Left ventricle myocardium superior (tissue), 1 donor: ENCODE measurements at places on chromosomes 5 and 9. TPM values are rescaled to one million over a fixed set of nuclear protein-coding genes. Genes with fewer than 3 reads are reported as not detected.
A peak's percentile ranks its signal among the peaks of the same experiment; 100 is the strongest.

SLC2A8 gene
- total RNA-seq, result 18.6 TPM

- DNase-seq, result peak; percentile 80
These were observed 74.7 kb downstream of the FGF1 start for GRCh38 chr5:142611154-142611553.

CARTPT gene
- not detected for total RNA-seq

HTR1A gene
- not detected for total RNA-seq

GRCh38 chr9:101427957-101428655, 7.5 kb downstream of the ALDOB start:
- DNase-seq, result no peak

PRLR gene
- 0.40 TPM for total RNA-seq

DNA sequence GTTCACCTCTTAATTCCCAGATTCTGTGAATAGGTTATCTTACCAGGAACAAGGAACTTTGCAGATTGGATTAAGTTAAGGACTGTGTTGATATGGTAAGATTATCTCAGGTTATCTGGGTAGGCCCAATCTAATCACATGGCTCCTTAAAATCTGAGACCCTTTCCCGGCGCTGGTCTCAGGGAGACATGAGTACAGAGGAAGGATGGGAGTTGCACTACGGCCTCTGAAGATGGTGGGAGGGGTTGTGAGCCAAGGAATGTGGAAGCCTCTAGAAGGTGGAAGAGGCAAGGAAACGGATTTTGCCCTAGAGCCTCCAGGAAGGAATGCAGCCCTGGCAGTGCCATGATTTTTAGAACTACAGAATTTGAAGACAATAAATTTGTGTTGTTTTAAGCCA, 95.1 kb downstream of the AK8 start:
- no peak for DNase-seq

DNA sequence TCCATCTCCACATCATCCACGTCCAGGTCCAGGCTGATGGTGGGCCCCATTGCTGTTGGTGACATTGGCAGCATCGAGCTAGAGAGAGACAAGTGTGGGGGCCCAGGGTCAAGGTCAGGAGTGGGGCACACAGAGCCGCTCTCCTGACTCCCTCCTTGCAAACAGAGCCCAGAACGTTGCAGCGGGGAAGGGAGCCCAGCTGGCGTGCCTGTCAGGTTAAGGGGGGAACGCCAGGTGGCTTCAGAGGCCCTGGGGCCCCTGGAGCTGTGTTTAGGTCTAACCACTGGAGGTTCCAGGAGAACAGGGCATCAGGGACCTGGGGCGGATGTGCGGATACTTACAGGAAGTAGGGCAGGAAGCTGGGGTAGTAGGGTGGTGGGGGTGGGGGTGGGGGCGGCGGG, 7.5 kb downstream of the RNF44 start:
- DNase-seq, result no peak

GRCh38 chr9:131593091-131593820, 47.9 kb downstream of the PRRT1B start:
- no peak for DNase-seq

GRCh38 chr5:143403334-143403592, 223 bp downstream of the NR3C1 start:
- DNase-seq, result no peak

PRRX2 gene
- total RNA-seq, result 0.20 TPM

DNA sequence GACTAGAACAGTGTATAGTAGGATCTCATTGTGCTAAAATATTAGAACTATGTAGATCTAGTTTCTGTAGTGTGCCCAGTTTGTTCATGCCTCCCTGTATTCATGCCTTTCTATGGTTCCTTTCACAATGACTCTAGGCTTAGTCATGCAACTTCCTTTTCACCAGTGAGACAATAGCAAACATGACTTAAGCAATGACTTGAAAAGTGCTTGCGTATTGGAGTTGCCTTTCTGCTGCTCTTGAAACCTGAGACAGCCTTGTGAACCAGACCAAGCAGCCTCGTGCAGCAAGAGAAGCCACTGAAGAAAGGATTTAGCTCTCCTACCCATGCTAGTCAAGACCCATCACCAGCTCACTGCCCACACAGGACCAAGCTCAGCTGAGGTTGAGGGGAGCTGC, 294.5 kb upstream of the TAS2R1 start:
- no peak for DNase-seq

GRCh38 chr5:154766558-154767281, 11.5 kb downstream of the LARP1 start:
- no peak for DNase-seq

DNA sequence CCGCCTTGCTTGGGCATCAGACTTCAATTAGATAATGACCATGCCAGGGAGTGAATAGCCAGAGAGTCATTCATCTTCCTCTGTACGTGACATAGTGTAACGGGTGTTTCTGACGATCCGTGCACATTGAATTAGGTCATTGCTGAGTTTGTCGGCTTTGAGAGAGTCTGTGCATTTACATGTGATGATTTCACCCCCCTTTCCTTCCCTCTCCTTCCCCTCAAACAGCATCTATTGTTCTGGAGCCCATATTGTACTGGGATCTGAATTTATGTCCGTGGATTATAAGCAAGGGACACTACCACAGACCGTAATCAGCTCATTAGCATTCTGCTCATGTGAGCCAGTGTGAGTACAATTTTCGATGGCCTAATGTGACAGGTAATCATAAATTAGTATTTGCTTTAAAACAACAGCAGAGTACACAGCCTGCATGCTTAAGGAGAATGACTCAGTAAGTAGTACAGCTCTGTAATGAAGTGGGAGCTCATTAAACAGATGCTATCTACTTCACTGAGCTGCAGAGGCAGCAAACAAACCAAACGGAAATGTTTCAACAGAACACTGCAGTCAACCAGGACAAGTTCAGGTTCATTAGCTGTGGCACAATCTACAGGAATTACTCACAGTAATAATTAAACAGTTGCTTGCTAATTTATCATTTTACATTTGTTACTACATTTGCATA, 302.1 kb downstream of the CSNK1G3 start:
- DNase-seq, result no peak

BTNL9 gene
- total RNA-seq, result 37.8 TPM

GMCL2 gene
- not detected for total RNA-seq

GRCh38 chr9:24245988-24246387, 299.7 kb downstream of the IZUMO3 start:
- no peak for DNase-seq

DNA sequence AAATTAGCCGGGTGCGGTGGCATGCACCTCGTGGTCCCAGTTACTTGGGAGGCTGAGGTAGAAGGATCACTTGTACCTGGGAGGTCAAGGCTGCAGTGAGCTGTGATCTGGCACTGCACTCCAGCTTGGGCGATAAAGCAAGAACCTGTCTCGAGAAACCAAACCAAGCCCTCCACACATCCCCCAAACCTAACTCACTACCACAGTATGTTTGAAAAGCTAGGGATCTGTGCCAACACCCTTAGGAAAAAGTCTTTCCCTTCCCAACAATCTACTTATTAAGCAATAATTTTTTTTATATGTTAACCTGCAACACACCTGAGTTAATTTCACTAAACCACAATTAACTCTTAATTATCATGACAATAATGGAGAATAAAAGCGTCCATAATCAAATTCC, 2.2 kb downstream of the UBTD2 start:
- DNase-seq, result no peak

DNA sequence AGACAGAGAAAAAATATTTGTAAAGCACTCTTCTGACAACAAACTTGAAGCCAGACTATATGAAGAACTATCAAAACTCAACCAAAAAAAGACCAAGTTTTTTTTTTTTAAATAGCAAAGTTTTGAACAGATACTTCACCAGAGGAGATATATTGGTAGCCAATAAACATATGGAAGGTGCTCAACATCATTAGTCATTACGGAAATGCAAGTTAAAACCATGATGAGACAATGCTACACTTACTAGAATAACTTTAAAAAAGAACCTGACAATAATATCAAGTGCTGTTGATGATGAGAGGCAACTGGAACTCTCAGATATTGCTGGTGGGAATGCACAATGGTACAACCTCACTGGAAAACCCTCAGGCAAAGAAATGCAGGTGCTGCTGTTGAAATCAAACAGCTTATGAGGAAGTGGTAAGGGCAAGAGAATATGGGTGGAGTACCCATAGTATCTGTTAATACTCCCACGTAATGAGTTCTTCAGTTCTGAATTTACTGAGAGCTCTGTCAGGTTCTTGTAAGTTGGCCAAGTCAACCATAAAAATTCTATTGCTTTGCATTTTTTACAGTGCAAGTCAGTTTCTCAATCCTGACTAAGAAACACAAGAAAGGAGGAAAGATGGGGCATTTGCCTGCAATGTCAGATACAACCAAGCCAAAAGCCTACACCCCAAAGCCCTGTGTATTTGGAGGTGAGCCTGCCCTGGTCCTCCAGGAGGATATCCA, 87.3 kb upstream of the GNAQ start:
- DNase-seq, result no peak

DNA sequence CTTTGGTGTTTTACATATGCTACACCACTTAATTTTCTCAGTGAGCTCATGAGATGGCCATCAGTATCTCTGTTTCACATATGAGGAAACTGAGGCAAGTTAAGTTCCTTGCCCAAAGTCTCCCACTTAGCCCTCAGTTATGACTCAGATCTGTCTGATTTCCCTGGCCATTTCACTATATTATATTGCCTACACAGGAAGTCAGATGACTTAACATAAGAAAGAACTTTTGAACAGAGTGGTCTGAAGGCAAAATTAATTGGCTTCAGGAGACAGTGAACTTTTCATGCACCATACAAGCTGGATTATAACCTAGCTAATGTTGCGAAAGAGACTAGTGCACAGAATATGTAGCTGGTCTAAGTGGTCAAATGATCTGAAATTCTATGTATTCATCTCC, 221.6 kb downstream of the NFIB start:
- no peak for DNase-seq

- no peak for DNase-seq
These were observed 899.9 kb downstream of the TAF11L14 start for GRCh38 chr5:18534119-18534518.

- DNase-seq, result no peak
These were observed 285.4 kb downstream of the TMEM232 start for GRCh38 chr5:110441035-110441434.

DNA sequence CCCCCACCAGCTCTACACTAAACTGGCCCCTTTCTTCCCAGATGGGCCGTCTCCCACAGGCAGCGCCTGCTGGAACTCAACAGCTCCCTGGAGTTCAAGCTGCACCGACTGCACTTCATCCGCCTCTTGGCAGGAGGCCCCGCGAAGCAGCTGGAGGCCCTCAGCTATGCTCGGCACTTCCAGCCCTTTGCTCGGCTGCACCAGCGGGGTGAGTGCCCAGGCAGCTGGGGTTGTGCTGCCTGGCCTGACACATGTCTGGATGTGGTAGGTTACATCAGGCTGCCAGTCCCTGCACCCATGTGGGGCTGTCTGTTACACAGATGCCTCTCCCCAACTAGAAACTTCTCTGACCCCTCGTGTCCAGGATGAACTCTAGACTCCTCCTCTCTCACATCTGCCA, 9.8 kb downstream of the NHP2 start:
- DNase-seq, result peak; percentile 86

DNA sequence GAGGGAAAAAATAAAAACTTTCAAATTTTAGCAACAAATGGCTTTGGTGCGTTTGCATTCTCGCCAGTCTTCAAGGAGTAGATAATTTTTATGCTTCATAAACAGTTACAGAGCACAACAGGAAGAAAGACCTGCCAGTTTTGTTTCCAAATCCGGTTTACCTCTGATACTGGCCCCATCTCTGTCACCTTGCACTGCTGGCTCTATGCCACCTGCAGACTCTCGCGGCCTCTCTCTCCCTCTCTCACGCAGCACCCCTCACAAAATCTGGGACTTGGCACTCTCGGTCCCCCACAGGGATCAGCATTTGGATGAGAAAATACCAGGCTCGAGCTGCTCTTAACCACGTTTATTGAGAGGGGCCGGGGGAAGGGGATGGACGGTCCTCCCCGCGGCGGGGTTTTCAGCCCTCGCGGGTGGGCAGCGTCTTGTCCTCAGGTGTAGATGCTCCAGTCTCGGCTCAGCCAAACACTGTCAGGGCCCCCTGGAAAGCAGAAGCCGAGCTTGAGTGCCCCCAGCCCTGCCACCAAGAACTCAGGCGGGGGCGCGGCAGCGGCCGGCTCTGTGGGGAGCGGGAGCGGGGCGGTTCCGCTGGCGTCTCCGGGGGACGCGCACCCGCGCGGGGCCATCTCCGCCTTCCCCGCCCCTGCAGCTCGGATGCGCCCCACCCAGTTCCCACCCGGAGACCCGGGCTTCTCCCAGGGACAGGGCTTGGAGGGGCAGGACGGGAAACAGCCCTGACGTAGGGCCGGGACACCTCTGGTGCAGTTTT, 1.3 kb downstream of the SCGB3A1 start:
- no peak for DNase-seq

DNA sequence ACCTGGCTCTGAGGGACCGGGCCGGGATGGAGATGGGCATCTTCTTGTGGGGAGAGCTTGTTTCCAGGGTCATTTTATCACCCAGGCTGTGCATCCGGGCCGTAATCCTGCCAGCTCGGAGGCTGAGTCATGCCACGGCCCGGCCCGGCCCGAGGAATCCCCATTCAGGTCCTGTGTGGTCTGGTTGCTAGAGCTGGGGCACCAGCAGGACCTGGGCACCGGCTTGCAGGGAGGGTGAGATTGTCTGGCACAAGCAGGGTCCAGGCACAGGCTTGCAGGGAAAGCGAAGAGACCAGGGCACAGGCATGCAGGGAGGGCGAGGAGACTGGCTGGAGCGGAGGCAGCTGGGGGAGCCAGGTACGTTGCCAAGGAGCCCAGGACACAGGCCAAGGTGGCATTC, 106.8 kb downstream of the RXRA start:
- no peak for DNase-seq

DNA sequence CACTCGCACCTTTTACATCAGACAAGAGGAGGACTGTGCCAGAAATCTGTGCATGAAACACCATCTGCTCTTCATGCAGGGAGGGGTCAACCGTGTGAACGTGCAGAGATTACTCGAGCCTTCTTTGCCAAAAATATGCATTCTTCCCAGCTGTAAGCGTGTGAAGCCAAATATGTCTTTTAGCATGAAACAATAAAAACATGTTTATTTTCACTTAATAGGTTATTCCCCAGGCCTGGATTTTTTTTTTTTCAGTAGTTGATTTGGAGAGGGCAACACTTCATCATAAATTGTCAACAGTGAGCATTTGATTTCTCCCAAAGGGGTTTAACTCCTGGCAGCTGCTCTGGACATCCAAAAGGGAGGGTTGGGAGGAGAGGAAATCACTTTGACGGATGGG, 23.8 kb downstream of the PLAC8L1 start:
- no peak for DNase-seq

- no peak for DNase-seq
These were observed 72.4 kb downstream of the PARP8 start for GRCh38 chr5:50738864-50739263.

DNA sequence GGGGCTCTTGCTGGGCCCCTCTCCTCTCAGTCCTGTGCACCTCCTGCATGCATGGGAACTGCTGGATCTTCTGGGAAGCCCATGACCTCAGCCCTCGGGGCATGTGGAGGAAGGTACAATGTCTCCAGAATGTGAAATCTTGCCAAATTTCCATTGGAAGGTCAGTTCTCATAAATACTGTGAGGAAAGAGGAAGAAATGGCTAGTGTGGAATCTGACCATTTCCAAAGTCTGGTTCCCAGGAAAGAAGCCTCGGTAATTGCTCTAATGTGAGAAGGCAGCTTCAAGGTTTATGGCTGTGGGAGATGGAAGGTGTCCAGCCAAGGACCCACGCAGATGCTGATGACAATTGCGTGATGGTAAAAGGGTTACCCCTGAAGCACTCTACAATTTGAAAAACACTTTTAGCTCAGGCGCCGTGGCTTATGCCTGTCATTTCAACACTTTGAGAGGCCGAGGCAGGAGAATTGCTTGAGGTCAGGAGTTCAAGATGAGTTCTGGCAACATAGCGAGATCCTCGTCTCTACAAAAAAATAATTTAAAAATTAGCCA, 8.1 kb upstream of the IL17B start:
- no peak for DNase-seq
